ENCODE measurements at places on chromosomes 5 and 9.

GRCh38 chr5:111628901-111629300 is 116.6 kb upstream of the STARD4 start:
- DNase-seq = no peak

GRCh38 chr9:91818225-91818585 is 131.8 kb downstream of the ROR2 start:
- no peak for DNase-seq

DNA sequence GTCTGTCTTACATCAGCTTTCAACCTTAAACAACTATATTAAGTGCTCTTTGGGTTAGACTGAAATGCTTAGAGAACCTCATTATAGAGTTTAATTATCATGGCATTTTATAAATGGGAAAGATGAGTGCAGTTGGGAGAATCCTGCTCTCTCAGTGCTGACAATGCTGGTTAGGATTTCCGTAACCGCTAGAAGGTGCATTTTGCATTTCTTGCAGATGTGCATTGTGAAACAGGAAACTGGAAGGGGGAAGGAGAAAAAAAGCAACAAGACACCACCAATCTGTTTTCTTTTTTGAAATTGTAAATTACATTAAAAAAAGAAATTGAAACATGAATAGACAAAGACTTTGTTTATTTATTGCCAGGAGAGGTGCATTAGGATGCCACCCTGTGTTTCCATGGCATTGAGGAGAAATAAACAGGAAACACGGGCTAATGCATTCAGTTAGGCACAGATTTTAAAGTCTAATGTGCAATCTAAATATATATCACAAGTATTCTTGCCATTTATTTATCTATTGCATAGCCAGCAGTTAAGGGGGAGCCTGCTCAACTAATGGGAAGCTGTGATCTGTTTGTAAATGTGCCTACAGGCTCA is 478.9 kb downstream of the PSAT1 start:
- DNase-seq = no peak

GRCh38 chr5:154273963-154274827 is 83.7 kb downstream of the GALNT10 start:
- DNase-seq = no peak

DNA sequence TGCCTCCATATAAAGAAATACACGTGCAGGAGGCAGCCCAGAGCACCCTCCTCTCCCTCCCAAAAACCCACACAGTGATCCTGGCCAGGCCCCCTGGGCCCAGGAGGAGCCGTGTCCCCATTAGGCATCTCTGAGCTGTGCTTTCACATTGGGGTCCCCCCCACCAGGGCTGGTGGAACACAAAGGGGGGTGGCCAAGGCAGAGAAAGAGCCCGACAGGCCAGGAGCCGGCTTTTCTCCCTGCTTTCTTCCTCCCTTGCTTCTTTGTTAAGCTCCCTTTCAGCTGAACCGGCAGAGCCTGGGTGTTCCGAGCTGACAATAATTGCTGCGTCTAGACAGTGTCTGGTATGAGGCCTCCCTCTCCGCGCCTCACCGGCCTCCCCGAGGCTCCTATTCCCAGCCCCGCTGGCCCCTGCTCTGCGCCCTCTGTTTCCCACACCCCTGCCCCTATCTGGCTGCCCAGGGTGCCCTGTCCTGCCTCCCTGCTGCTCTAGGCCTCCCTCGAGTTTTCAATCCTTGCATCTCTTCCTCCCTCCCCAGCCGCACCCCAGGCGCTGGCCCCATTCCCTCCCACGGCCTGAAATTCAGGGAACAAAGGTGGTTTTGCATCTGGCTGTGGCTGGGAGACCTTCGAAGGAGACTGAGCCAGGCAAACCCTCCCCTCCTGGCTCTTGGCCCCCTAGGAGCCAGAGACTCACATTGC is 120.6 kb downstream of the C9orf50 start:
- no peak for DNase-seq

GRCh38 chr5:157175071-157175612 is 5.5 kb upstream of the ITK start:
- DNase-seq = no peak

DNA sequence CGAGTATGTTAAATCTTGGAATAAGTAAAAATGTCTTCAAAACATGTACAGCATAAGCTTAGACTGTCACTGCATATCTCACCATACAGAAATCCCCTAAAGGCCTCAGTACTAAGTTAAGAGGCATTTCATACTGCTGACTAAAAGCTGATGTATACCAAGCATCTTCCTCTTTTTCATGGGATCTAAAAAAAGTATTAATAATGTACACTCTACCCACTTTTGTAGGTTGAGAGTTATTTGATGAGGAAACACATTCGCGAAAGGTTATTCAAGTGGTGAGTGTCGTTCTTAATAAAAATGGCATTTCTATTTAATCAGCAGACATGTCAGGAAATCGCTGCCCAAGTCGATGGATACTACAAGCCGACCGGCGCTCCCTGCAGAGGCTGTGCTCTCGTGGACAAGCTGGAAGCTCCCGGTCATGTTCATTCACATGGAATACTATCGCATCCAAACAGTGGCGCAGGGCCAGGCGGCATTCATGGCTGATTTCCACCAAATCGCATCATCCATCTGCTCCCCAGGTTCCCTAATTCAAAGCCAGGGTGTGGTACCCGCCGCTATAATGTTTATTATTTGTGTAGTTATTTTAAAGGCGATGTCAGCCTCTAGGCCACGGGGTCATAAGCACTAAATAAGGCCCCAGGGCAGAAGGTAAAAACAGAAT is 724 bp downstream of the SGTB start:
- no peak for DNase-seq

DNA sequence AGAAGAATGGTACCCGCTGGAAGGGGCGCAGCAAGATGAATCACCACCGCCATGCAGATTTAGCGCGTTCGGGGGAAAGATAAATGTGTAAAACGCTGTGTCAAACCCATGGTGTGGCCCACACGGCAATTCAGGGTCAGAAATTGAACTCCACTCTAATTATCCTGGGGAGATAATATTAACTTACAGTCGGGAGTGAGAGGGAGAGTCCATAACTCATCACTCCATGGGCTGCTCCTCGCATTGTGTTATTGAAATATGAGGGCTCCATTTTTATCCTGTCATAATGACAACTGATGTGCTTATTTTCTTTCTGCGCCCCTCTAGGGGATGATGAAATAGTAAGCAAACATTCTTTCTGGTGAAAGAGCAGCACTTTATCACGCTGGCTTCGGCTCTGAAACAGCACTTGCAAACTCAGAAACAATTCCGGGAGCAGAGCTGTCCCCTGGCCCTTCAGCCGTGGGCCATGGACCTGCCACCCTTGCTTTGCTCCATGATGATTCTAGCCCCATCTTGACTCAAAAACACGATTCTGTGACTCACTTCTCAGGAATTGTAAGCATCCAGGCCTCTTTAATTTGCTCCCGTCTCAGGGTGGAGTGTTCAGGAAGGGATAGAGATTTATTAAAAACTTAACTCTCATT is 431.6 kb downstream of the IRX1 start:
- DNase-seq = no peak

DNA sequence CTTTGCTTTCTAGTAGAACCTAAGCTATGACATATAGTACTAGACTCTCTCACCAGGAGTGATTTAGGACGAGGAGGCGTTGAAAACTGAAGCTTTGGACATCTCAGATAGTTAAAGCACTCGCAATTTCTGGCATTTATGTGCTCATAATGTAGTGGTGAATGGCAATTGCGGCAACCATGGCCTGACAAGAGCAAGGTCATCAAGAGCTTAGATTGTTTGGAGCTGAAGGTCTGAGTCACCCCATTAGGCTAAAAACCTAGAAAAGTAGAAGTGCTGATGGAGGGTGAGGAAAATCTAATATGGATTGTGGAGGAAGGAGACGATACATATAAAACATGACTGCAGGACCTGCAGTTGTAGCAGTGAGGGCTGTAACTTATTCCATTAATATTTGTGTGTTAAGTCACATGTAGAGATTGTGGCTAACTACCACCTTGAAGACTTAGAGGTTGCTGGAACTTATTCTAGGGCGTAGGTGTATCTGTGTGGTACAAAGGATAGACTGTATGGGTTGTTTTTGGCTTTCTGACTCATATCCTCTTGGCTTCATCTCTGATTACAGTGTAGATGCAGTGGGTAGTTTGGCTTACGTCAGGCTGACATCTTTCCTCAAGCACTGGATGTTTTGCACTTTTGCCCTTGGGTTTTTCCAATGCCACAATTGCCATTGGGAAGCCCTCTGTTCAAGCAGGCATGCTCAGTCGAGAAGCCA is 138.9 kb upstream of the CDKN2B start:
- DNase-seq = no peak

DNA sequence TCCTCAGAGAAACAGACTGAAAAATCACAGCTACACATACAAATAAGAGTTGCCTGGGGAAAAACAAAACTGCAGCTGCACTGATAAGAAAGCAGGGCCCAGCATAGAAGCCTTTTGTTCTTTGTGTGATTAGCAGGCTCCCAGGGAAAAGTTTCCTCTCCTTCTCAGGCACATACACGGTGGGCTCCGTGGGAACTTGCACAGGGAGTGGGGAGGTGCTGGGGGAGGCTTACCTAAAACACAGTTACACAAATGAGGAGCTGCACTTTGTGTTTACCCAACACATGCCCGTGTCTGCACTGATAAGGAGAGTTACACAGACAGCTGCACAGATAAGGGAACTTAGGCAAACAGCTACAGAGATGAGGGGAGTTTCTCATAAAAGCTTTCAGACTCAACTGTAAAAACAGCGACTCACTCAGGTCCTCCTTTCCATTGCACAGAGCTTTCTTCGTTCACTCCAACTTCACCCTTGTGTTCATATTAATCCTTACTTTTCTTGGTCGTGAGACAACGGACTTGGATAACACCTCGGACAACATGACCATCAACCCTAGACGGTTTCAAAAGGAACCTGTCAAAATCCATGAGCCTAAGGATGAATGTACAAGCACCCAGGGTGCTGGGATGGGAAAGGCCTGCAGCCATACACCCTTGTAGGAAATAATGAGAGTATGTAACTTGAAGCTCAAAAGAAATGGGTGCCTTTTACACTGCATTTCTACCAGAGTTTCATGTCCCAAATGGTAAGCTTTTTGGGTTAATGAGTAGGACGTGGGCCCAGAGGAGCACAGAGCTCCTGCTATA is 50.8 kb downstream of the SERINC5 start:
- DNase-seq = no peak

DNA sequence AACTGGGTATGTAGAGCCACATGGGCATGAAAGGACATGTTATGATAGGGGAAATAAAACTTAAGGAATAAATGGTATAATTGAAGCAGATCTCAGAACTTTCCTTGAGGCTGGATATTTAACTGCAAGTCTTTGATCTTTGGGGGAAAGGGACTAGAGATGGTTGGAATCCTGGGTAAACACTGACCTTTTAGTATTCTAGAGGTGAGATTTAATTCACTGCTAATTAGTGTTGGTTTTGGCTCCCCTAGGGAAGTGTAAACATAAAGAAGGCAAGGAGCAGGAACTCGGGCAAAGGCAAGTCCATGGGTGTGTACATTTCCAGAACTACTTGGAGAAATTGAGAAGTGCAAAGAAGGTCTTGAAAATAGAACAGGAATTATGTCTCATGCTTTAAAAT is 16.6 kb downstream of the NIM1K start:
- no peak for DNase-seq

- no peak for DNase-seq
These were observed 33.5 kb downstream of the SHC3 start for GRCh38 chr9:89145097-89145496.

DNA sequence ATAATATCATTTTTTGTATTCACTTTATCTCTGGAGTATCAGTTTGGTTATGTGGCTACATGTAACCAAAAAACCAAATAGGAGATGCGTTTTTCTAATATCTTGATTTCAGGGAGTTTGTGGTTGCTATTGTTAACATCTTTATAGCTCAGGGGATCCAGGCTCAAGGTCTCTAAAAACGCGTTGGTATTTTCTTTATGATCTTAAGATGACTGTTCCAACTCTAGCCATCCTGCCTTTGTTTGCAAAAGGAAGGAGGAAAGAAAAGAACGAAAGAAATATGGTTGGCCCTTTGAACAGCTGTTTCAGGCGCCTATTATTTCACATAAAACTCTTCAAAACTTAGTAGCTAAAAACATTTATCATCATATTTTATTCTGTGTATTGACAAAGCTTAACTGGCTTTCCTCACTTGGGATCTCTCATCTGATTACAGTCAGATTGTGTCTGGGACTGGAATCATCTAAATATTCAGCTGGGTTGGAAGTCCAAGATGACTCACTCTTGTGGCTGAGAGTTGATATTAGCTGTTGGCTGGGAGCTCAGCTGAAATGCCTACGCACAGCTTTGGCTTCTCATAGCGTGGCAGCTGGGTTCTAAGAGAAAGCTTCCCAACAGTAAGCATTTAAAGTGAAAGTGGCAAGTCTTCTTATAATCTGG is 60.1 kb downstream of the FAM174A start:
- no peak for DNase-seq

DNA sequence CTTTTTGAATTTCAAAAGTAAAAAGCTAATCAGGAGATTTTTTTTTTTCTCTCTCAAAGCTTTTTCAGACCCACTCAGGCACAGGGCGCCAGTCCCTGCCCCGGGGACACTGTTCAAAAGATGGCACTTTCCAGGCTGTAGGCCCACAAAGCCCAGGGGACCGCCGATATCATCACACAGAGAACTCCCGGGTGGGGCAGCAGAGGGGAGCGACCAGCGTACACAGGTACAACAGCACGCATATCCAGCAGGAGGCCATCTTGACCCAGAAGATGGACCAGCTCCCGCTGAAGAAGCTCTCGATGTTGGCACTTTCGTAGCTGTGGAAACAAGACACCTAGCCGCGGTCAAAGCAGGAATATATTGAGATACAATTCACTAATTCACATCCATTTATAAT is 108.3 kb downstream of the THBS4 start:
- DNase-seq = no peak

DNA sequence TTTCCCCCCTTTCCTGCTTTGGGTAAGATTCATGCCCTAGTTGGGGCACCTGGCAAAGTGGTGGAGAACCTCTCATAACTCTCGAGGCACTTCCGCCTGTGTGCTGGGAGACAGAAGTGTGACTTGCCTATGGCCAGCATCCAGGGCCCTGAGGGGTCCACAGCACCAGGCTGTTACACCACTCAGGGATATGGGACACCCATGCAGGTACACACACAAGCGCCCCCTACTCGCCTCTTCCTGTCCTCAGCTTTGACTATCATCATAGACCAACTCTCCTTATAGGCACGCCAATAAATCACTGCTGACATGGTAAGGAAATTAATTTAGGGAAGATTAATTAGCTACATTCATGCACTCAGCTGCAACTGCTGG is 45.4 kb downstream of the SHB start:
- DNase-seq = no peak

DNA sequence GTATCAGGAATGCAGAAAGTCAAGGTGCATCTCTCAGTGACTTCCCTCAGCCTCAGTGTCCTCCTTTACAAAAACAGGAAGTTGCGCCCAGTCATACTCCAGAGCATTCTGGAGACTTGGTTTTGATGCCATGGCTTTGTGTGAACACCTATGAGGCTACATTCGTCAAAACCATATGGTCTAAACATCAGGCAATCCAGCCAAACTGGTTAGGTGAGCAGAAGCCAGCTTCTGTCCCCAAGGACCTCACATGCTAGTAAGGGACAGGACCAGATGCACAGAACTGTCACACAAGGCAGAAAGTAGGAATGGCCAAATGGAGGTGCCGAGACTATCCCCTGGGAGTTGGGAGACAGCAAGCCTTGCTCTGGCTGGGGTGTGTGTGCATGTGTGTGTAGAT is 217.2 kb downstream of the MELK start:
- DNase-seq = no peak

- no peak for DNase-seq
These were observed 3.1 kb downstream of the NIPAL4 start for GRCh38 chr5:157463081-157463480.

Measured in stimulated activated CD8-positive, alpha-beta memory T cell treated with anti-CD3 and anti-CD28 coated beads, Interleukin-2, amount 100 ng/mL, for 48 hours (primary cell).